ENCODE measurements at places on chromosomes 3 and 15. TPM values are rescaled to one million over a fixed set of nuclear protein-coding genes. Genes with fewer than 3 reads are reported as not detected.

Gene GNAI2
- 440 TPM for total RNA-seq

GRCh38 chr15:87293031-87293430 lies 963.5 kb downstream of the NTRK3 start:
- no peaks in the 10 kb centered on the region for H3K36me3 ChIP-seq
- no peaks in the 10 kb centered on the region for H3K4me1 ChIP-seq
- no peaks in the 10 kb centered on the region for H3K27me3 ChIP-seq
- H3K4me3 ChIP-seq: no peak overlapping the region

DNA sequence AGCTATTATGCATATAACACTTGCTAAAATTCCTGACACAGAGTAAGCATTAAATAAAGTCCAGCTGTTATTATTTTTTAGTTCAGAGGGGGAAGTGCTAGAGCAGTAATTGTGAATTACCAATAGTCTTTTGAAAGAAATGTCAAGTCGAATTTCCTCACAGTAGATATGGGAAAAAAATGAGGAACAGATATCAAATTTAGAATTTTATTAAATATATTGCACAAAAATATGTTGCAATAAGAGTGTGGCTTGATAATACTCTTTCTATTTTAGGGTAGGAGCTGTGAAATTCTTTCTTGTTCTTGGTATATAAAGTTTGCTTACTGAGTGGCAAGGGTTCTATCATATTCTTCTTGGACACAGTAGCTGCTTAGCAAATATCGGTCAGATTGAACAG lies 181.3 kb downstream of the NFKBIZ start:
- DNase-seq: no peak
- no peak overlapping the region for H3K27ac ChIP-seq
- no peaks in the 10 kb centered on the region for H3K4me1 ChIP-seq
- no peak overlapping the region for H3K4me3 ChIP-seq

- H3K36me3 ChIP-seq: no peaks in the 10 kb centered on the region
- H3K27ac ChIP-seq: no peak overlapping the region
- no peaks in the 10 kb centered on the region for H3K4me1 ChIP-seq
- H3K27me3 ChIP-seq: no peaks in the 10 kb centered on the region
These were observed 34.2 kb downstream of the ZNF654 start for GRCh38 chr3:88093266-88093665.

Gene TM6SF1
- 17.8 TPM for total RNA-seq

Gene PPP2R3A
- 7.5 TPM for total RNA-seq

- no peak overlapping the region for H3K4me3 ChIP-seq
- no peak overlapping the region for H3K27ac ChIP-seq
- no peaks in the 10 kb centered on the region for H3K27me3 ChIP-seq
- DNase-seq: no peak
These were observed 16.0 kb upstream of the MINDY4B start for GRCh38 chr3:150921209-150921608.

Gene GOLGA6A
- total RNA-seq: not detected

GRCh38 chr15:28930476-28931291 lies 44.9 kb downstream of the APBA2 start:
- H3K4me3 ChIP-seq: no peak overlapping the region
- no peaks in the 10 kb centered on the region for H3K27me3 ChIP-seq
- H3K27ac ChIP-seq: no peak overlapping the region
- DNase-seq: no peak
- no peaks in the 10 kb centered on the region for H3K4me1 ChIP-seq
- no peaks in the 10 kb centered on the region for H3K36me3 ChIP-seq

GRCh38 chr15:70401709-70402108 lies 304.0 kb upstream of the TLE3 start:
- no peaks in the 10 kb centered on the region for H3K27me3 ChIP-seq
- no peak overlapping the region for H3K27ac ChIP-seq
- H3K36me3 ChIP-seq: no peaks in the 10 kb centered on the region
- H3K4me1 ChIP-seq: no peaks in the 10 kb centered on the region

- H3K27me3 ChIP-seq: no peaks in the 10 kb centered on the region
- H3K36me3 ChIP-seq: peaks cover 15% of the 10 kb centered on the region
- H3K27ac ChIP-seq: no peak overlapping the region
These were observed 71.5 kb downstream of the RAD18 start for GRCh38 chr3:8891774-8892173.

Gene GPR176
- 1.4 TPM for total RNA-seq

Gene ERC2
- 1.2 TPM for total RNA-seq

GRCh38 chr3:151743855-151744254 lies 10.1 kb downstream of the AADACL2 start:
- no peak for DNase-seq
- H3K36me3 ChIP-seq: no peaks in the 10 kb centered on the region
- H3K4me1 ChIP-seq: no peaks in the 10 kb centered on the region
- no peaks in the 10 kb centered on the region for H3K27me3 ChIP-seq

- no peaks in the 10 kb centered on the region for H3K27me3 ChIP-seq
- H3K36me3 ChIP-seq: no peaks in the 10 kb centered on the region
- no peak overlapping the region for H3K4me3 ChIP-seq
- DNase-seq: no peak
- H3K4me1 ChIP-seq: no peaks in the 10 kb centered on the region
These were observed 193.4 kb downstream of the PDZRN3 start for GRCh38 chr3:73431183-73431900.

Gene SLC15A2
- 51.4 TPM for total RNA-seq

- no peaks in the 10 kb centered on the region for H3K27me3 ChIP-seq
- peaks cover 12% of the 10 kb centered on the region for H3K4me1 ChIP-seq
- no peak overlapping the region for H3K27ac ChIP-seq
- peak; percentile 56 for DNase-seq
These were observed 39.7 kb downstream of the CCNL1 start for GRCh38 chr3:157120071-157120892.

GRCh38 chr3:55571216-55571813 lies 84.2 kb upstream of the WNT5A start:
- no peak overlapping the region for H3K27ac ChIP-seq
- no peak for DNase-seq
- no peaks in the 10 kb centered on the region for H3K27me3 ChIP-seq
- H3K36me3 ChIP-seq: no peaks in the 10 kb centered on the region
- no peak overlapping the region for H3K4me3 ChIP-seq

DNA sequence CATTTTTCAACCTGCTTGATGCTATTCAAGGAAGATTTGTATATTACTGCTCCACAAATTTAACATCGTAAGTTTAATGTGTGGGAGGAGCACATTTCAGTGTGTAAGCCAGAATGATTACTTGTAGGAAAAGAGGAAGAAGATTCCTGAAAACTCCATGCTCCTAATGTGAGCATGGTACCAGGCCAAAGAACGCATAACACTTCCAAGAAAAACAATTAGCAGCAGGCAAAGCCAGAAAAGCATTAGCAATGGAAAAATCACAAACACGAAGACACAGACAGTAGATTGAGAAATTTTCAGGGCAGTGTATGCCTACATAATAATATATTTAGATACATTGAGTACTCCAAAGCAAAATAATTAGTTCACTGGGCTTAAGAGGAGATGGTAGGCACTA lies 96.6 kb upstream of the CBLB start:
- DNase-seq: no peak
- no peaks in the 10 kb centered on the region for H3K4me1 ChIP-seq
- no peaks in the 10 kb centered on the region for H3K36me3 ChIP-seq
- no peak overlapping the region for H3K4me3 ChIP-seq
- H3K27ac ChIP-seq: no peak overlapping the region
- H3K27me3 ChIP-seq: no peaks in the 10 kb centered on the region

DNA sequence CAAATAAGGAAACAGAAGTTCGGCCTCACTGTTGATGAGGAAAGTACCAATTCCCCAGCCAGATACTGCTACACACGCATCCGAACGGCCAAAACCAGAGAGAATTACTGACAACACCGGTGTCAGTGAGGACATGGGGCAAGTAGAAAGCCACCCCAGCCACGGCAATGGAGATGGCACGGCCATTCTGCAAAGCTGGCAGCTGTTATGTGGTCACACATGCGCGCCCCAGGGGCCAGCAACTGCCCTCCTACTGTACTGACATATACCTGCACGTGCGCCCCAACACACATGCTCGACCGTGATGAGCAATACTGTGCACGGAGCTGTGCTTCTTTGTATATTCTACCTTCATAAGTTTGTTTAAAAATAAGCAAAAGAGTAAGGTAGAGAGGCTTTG lies 217.4 kb downstream of the ADAMTS17 start:
- H3K27me3 ChIP-seq: no peaks in the 10 kb centered on the region
- DNase-seq: no peak
- peaks cover 4% of the 10 kb centered on the region for H3K4me1 ChIP-seq
- no peak overlapping the region for H3K27ac ChIP-seq

GRCh38 chr15:33296050-33296449 lies 14.7 kb upstream of the RYR3 start:
- no peaks in the 10 kb centered on the region for H3K36me3 ChIP-seq
- no peak overlapping the region for H3K27ac ChIP-seq

DNA sequence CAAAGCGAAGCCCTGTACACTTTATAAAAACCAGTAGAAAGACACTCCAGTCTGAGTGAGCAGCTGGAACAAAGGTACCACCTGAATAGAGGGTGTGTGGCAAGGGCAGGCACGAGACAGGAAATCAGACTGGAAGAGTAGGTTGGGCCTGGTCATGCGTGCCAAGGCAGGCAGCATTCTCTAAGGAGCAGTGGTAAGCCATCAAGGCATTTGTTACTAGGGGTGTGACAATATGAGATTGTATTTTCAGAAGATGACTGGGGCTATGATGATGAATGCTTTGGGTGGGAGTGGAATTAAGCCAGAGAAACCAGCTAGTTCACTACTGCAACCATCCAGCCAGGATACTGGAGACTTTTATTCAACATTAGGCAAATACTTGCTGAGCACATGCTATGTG lies 5.0 kb downstream of the JMJD7 start:
- peaks cover 13% of the 10 kb centered on the region for H3K36me3 ChIP-seq
- H3K4me3 ChIP-seq: no peak overlapping the region
- peaks cover 36% of the 10 kb centered on the region for H3K4me1 ChIP-seq
- no peak for DNase-seq
- no peak overlapping the region for H3K27ac ChIP-seq
- H3K27me3 ChIP-seq: no peaks in the 10 kb centered on the region

DNA sequence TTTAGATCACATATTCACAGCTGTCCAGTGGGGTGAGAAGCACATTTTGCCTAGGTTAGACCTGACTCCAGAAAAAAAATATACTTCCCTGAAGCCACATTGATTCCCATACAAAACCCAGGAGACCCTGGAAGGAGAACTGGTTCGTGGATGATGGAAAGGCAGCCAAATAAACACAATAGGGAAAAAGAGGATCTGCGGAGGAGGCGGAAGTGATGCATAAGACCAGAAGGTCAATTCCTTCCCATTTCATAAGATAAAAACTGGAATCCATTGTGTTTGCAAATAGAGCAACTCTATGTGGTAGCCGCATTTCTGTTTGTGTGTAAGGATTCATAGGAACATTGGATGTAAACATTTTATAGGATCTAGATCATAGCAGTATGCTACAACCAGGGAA lies 781.9 kb upstream of the GRM7 start:
- H3K4me1 ChIP-seq: no peaks in the 10 kb centered on the region
- H3K27ac ChIP-seq: no peak overlapping the region

Gene SPATA12
- 0.43 TPM for total RNA-seq

Gene GPX1
- total RNA-seq: 594 TPM

GRCh38 chr15:44009038-44009437 lies 182.2 kb downstream of the WDR76 start:
- H3K36me3 ChIP-seq: no peaks in the 10 kb centered on the region
- H3K4me1 ChIP-seq: no peaks in the 10 kb centered on the region
- no peak overlapping the region for H3K4me3 ChIP-seq
- H3K27me3 ChIP-seq: no peaks in the 10 kb centered on the region
- DNase-seq: no peak
- H3K27ac ChIP-seq: no peak overlapping the region

DNA sequence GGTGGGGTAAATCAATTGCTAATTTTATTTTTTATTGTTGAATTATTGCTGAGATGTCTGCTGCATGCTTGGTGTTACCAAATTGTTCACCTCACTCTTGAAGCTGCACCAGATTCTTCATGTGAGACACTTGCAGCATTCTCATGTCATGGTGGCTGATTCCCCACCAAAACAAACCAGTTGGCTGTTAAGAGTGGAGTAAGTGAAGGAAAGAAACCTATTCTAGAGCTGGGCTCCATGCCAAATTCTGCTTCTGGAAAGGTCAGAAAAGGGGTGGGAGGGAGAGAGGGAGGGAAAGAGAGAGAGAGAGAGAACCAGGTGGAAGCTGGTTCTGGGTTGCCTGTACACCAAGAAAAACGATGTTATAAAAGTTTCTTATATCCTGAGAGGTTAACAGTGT lies 317.5 kb upstream of the THRB start:
- H3K27me3 ChIP-seq: no peaks in the 10 kb centered on the region
- H3K27ac ChIP-seq: no peak overlapping the region
- H3K4me1 ChIP-seq: no peaks in the 10 kb centered on the region
- H3K36me3 ChIP-seq: no peaks in the 10 kb centered on the region
- DNase-seq: no peak

Measured in upper lobe of left lung (tissue), 6 donors.